ENCODE measurements at places on chromosomes 3 and 15.

- DNase-seq, result no peak
Observed at GRCh38 chr3:30864836-30865235, 29.6 kb downstream of the GADL1 start.

DNA sequence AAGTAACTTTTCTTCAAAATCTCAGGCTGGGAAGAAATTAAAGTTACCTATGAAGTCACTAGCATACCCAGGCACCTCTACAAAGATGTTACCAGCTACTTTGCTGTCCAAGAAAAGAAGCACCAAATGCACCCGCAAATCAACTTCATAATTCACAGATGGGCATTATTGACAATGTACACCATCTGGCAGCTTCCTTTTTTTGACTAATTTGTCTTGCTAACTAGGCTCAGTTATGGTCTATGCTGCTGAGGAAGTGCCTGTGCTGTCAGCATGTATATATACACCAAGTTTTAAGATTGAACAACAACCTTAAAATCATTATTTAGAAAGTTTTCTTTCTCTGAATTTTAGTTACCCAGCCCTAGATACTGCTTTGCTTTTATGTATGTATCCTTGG, 93.8 kb downstream of the NSUN3 start:
- no peak for DNase-seq

- DNase-seq, result no peak
Observed at GRCh38 chr15:90042766-90043529, 41.8 kb downstream of the ZNF710 start.

- no peak for DNase-seq
Observed at GRCh38 chr15:19899021-19899824, 642.4 kb downstream of the GOLGA6L6 start.

DNA sequence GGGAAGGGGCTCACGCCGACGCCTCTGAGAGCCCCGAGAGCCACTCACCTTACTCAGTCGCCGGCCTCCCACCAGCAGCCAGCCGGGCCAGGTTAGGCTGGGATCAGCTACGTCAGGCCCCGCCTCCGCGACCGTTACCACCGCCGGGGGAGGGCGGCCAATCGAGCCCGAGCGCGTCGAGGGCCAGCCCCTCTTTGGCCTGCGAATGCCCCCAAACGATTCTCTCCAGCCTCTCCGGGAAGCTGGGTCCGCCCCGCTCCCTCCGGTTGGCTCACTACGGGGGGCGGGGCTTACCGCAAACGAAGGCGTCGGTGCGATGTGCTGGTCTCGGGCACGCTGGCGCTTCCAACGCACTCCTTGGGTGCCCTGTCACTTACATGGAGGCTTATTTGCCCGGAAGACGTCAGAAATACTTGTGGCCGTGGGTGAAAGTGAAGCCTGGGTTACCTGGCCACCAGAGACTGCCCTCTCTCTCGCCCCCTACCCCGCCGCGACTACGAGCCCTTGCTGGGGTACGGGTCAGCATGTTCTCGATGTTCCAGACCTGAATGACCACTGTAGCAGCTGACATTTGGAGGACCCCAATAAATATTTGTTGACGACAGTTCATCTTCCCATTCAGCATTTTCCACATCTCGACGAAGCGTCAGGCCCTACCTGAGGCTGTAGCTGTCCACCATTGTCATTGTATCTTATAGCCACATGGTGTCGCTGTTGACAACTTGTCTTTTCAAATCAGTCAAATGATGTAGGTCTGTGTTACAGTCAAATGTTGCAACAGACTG, at the start of gene CEP70:
Gene CEP70, minus strand, starts transcription at position 111 of the 785 bp plus-strand sequence. CDS start 21,333 bp downstream, outside the sequence.
- DNase-seq, result peak; percentile 81

DNA sequence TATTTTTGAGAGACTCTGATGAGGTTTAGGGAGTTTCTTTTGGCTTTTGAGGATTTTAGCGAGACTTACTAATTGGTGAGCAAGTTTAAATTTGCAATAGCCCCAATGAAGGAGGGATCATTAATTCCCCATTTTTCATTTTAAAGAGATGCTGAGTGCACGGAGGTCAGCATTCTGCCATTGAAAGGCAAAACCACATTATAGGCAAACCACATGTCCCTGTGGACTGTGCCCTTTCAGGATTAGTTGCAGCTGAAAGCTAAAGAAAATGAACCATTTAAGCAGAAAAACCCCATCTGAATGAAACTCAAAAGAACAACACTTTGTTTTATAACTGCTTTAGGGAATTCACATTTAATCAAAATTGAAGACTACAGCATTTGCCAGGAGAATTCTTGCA, 246.5 kb downstream of the PDZRN3 start:
- no peak for DNase-seq

DNA sequence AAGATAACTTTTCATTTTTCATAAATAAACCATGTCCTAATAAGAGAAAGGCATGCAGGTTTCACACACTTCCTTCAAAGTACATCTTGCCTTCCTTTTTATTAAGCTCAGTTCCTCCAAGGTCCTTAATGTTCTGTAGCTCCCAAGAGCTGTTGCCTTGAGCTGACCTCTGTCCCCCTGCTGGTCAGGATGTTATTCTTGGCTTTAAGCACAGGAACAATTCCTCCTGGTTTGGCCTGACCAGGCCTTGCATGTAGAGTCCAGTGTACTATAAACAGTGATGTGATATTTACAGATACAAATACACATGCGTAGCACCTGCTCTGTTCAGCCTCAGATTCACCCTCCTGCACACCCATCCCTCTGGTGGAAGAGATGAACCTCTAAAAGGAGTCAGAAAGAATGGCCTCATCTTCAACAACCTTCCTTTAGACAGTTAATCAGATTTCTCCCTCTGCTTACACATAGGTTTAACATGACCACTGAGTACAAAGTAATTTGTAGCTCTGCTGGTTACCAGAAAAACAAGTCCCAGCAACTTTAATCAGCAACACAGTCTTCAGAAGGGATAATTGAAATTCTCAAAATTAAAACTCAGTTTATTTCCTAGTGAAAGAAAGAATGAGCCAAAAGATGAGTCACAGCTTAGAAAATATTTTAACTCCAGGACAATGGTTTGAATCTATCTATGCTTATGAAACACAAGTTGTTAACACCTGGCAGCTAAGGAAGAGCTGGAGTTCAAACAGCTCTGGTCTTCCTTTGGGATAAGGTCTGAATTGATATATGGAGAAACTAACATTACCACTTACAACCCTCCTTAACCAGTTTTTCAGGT, 46.5 kb downstream of the PTPN9 start:
- no peak for DNase-seq
